ENCODE measurements at places on chromosomes 6 and 20. TPM values are rescaled to one million over a fixed set of nuclear protein-coding genes. Genes with fewer than 3 reads are reported as not detected.

- no peak overlapping the region for H3K27ac ChIP-seq
- no peaks in the 10 kb centered on the region for H3K27me3 ChIP-seq
- peaks cover 6% of the 10 kb centered on the region for H3K4me1 ChIP-seq
- no peaks in the 10 kb centered on the region for H3K36me3 ChIP-seq
- no peak for DNase-seq
Measured at GRCh38 chr6:11785415-11785773, 6.8 kb upstream of the ADTRP start.

The ACTL10 gene
- total RNA-seq: 2.6 TPM

DNA sequence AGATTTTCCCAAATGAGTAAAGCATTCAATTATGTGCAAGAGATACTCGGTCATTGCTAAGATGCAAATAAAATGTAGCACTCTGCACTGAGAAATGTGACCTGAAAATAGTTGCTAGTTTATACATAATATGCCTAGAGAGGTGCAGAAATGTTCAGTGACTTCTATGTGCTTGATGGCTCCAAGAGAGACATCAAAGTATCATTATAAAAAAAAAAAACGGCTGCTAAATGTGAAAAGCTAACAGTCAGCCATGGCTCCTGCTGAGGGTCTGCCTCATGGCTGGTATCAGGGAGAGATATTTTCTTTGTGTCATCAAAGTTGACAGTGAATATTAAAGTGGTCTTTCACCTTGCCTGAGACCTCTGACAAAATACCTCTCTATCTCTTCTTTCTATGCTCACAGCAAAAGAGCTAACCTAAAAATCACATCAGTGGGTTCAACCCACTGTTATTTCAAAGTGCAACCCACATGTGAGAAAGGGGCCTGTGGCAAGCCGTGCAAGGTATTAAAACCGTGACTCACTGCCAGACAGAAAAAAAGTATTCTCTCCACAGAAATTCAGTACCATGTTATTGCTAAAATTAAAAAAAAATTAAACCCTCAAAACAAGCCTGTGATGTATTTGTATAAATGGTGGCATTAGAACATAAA is 259.0 kb downstream of the HIVEP2 start:
- H3K27me3 ChIP-seq: peaks cover 1% of the 10 kb centered on the region
- DNase-seq: no peak
- H3K36me3 ChIP-seq: no peaks in the 10 kb centered on the region
- no peak overlapping the region for H3K4me3 ChIP-seq
- H3K4me1 ChIP-seq: peaks cover 7% of the 10 kb centered on the region

GRCh38 chr20:23111307-23111943 is 25.3 kb upstream of the CD93 start:
- H3K4me1 ChIP-seq: no peaks in the 10 kb centered on the region
- peaks cover 3% of the 10 kb centered on the region for H3K27me3 ChIP-seq
- no peaks in the 10 kb centered on the region for H3K36me3 ChIP-seq
- DNase-seq: no peak
- no peak overlapping the region for H3K4me3 ChIP-seq

GRCh38 chr20:53786445-53787267 is 193.0 kb upstream of the ZNF217 start:
- H3K27me3 ChIP-seq: no peaks in the 10 kb centered on the region
- no peak overlapping the region for H3K4me3 ChIP-seq
- no peak for DNase-seq
